GM12891 (cell line): ENCODE measurements at places on chromosomes 2 and 18.

DNA sequence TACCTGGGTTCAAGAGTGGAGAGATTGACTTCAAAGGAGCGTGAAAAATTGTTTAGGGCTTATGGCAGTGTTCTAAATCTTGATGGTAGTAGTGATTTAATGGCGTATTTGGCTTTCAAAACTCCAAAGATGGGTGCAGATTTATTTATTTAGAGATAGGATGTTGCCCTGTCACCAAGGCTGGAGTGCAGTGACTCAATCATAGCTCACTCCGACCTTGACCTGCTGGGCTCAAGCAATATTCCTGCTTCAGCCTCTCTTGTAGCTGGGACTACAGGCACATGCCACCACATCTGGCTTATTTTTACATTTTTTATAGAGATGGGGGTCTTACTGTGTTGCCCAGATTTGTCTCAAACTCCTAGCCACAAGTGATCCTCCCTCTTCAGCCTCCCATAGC lies 52.5 kb downstream of the FAM117B start:
- DNase-seq, result no peak

DNA sequence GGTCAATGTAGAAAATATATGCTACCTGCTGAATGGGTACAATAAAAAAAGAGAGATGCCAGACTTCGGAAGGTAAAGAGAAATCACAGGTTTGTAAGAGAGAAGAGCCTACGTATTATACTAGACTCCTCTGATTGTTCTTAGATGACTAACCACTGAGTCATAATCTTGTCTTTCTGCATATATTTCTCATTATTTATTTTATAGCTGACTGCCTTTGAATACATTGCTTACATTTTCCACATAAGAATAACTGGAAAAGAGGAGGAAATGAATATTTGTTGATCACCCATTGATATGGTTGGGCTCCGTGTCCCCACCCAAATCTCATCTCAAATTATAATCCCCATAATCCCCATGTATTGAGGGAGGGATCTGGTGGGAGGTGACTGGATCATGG lies 90.3 kb upstream of the RAB27B start:
- DNase-seq, result no peak

DNA sequence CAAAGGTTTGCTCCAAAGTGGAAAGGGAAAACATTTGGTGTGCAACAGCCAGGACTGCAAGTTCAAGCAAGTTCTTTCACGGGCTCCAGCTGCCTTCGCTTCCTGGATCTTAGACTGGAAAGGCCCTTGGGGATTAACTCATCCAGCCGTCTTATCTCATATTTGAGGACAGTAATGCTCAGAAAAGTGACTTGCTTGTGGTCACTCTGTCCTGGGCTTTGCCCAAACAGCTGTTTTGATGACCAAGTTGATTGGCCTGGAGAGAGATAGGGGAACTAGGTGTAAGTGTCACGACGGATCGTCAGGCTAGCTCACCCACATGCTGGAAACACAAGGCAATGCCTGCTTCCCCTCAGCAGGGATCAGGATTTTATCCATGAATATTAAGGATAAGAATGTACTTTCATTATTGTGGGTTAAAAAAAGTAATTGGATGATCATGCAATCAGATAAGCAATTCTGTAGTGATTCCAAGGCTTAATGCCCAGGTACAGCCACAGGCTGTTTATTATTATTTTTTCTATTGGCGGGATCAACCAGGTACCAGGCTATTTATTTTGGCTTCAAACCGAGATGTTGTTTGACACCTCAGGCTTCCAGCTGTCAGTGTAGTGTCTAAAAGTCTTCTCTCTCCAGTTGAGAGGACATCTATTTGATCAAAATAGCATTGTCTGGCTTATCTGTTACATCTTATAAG lies 162.5 kb upstream of the EPAS1 start:
- DNase-seq, result no peak

- no peak for DNase-seq
Measured at GRCh38 chr18:22710673-22711191, 222.4 kb upstream of the RBBP8 start.

GRCh38 chr2:127101756-127102477 lies 5.0 kb downstream of the BIN1 start:
- DNase-seq, result no peak

DNA sequence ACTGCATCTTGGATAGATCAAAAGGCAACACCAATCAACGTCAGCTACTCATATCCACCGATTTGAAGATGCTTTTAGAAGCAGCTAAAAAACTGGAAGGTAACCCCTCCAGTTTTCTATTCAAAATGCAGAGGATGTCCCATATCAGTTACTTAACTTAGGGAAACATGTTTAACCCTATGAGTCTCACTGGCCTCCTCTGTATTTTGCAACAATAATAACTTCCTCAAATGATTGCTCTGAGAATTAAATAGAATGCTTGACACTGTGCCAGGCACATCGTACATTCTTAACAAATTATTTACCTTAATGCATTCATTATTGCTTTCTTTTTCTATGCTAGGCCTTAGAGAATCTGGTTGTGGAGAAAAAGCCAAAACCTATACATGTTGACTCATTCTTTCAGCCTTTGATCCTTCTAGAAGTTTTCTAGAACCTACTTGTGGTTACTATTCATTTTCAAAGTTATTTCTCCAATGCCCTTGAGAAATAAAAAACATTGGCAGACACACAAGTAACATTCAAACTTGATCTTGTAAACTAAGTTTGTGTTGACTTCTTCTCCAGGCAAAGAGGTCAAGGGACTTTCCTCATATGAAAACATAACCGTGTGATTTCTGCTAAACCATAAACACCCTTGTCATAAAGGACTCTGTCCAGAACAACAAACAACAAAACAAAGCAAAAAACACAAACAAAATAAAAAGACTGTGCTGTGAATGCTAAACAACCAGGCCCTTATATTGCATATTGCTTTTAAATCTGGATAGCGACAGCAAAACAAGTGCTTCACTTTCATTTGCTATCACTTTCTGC lies 4.6 kb downstream of the DOCK10 start:
- DNase-seq, result no peak

DNA sequence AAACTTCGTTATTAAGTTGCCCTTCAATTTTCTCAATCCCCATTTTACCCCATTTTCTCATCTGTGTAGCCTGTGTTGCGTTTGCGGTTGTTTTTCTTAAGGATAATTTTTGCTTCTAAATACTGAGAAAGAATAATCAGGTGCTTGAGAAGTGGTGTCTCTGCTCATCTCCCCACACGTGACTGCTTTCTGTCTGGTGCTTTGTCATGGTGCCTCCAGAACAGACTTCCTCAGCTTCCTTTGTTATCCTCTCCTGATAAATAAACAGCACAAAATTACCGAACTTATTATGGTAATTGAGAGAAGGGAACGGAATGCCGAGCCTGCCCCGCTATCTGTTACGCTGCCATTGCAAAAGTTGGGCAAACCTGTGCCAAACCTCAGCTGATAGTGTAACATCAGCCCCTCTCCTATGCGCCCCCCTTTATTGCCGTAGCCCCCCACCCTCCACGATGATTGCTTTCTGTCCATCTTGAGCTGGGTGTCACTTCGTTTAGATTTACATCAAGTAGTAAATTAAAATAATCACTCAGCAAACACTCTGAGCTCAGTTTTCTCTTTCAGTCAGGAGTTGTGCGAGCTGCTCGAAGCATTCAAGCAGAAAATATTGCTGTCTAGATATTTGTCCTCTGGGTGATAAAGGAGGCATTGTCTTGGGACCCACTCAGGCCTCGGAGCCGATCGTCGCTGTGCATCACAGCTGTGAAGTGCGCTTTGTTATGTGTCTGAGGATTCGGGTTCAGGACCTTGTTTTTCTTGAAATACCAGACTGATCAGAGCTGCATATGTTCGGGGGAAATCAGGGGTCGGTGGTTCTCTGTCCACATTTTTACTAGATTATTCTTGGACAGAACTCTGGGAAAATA lies 1008.5 kb upstream of the FANCL start:
- DNase-seq, result no peak

DNA sequence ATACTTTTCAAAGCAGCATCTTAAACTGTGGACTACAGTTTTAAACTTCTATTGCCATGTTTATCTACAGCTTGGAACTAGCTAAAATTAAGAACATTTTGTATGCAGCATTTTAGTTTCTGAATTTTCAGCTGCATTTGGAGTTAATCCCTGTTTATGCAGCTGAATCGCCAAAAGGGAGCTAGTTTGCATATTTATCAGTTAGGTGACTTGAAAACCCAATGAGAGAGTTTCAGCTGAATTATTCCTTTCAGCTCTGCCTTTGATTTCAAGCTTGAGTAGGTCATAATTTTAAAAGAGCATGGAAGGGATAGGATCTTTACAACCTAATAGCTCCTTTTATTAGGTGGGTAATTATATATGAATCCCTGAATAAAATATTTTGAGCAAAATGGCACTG lies 692.6 kb downstream of the MBD2 start:
- DNase-seq, result no peak

DNA sequence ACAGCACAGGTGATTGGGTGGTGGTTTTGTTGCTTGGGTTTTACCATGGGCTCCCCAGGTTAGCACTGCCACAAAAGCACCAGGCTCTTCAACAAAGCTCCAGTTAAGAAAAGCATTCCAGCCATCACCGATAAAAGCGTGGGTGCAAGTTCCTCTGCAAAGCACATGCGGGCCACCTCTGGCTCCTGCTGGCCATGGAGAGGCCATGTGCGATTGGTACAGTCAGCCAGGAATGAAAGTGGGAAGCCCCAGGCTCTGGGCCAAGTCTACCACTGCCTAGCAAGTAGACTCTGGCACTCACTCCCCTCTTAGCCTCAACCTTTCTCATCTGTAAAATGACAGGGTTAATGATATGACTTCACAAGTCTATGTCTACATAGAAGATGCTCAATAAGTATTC lies 36.0 kb downstream of the BCL11A start:
- DNase-seq, result no peak

GRCh38 chr2:168050377-168050776 lies 197.0 kb downstream of the STK39 start:
- no peak for DNase-seq

- DNase-seq, result no peak
Measured at GRCh38 chr2:54691445-54692135, 31.9 kb upstream of the EML6 start.

- DNase-seq, result no peak
Measured at GRCh38 chr2:221958224-221958623, 340.6 kb downstream of the PAX3 start.

DNA sequence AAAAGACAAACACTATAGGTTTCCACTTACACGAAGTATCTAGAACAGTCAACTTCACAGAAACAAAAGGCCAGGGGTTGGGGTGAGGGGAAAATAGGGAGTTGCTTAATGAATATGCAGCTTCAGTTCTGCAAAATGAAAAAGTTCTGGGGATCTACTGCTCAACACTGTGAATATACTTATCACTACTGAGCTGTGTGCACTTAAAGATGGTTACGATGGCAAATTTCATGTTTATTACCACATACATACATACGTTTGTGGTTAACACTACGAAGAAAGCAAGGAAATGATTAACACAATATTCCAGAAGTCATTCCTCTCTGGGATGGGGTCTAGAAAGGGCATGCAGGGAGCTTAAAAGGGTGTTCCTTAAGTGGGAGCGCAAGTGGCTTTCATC lies 19.3 kb downstream of the MBOAT2 start:
- DNase-seq, result no peak

GRCh38 chr2:230899786-230900185 lies 25.3 kb downstream of the GPR55 start:
- no peak for DNase-seq

DNA sequence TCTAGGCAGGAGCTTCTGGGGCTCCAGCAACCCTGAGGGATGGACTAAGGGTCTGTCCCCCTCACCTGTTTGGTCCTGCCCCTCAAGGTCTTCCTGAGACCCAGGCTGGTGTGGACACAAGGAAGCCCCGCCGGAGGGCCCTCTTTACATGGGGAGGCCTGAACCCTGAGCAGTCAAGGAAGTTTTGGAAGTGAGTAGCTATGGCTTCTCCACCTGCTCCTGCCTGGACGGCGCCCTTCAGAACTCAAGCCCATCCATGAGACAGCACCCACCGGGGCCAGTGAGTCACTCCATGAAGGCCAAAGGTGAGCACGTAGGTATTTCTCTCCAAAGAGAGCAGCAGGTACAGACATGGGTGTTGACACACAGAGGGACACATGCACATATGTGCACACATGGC lies 98.2 kb upstream of the CTDP1 start:
- no peak for DNase-seq

GRCh38 chr18:36580874-36581750 lies 247.7 kb downstream of the TPGS2 start:
- no peak for DNase-seq

DNA sequence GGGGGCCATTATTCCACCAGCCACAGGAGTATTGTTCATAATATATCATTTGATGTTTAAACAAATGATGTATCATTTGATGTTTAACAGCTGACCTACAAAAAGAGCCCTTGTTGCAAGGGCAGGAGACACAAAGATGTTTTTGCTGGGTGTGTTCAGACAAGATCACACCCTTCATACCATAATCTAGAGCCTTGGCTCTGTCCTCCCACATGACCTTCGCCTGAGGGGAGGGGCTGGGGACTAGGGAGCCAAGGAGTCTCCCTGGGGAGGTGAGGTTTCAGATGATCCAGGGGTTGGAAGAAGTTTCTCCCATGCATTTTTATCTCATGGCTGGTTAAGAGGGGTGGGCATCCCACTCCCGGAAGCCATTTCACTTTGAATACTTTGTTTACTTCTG lies 33.5 kb downstream of the CDC42EP3 start:
- DNase-seq, result no peak

DNA sequence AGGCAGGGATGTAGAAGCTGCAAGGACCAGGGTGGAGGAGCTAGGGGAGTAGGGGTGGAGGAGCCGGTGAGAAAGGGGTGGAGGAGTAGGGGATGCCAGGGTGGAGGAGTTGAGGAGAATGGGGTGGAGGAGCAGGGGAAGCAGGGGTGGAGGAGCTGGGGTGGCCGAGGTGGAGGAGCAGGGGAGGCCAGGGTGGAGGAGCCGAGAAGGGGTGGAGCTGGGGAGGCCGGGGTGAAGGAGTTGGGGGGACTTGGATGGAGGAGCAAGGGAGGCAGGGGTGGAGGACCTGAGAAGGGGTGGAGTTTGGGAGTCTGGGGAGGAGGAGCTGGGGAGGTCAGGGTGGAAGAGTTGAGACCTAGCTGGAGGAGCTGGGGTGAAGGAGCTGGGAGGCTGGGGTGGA lies 13.3 kb downstream of the SOX11 start:
- DNase-seq, result no peak

DNA sequence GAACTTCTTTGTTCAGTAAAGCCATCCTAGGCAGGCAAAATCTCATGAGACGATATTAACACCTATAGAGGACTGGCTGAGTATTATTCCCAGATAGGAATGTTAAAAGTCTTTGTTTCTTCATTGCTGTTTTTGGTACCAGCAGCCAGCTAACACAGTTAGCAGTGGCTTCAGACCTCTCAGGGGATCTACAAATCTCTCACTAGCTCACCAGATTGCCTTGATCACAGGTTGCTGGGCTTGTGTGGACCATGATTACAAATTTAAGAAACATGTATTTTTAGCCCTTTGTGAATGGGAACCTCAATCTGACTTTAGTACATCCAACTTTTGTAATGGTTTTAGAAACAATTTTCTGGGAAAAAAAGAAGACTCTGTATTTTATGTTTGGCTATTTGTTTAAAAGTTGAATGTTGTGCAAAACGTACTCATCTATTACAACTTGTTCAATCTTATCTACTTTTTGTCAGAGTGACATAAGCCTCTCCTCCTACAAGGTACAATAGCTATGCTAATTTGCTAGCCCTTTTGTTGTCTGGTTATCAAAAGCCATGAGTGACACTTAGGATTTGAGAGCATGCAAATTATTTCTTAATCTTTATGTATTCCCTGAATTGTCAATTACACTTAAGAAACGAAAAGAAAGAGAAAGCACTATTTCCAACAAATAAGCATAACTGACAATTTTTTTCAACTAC lies 693.1 kb downstream of the ERBB4 start:
- no peak for DNase-seq
